Dorsolateral prefrontal cortex (tissue), 122 donors: ENCODE measurements at places on chromosomes 3 and 15.

DNA sequence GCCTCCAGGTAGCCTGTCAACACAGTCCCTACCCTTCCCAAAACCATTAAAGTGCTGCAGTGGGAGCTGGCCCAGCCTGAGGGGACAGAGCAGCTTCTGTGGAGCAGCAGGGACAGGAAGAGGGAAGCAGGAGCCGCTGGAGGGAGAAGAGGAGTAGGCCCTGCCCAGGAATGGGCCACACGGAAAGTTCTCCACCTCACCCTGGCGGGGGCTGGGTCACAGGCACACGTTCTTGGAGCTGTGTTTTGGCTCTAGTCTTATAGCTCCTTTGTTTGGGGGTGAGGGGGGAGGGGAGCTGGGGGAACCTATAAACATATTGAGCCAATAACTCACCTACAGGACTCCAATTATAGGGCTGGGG is 508.6 kb downstream of the SHQ1 start:
- DNase-seq, result no peak

DNA sequence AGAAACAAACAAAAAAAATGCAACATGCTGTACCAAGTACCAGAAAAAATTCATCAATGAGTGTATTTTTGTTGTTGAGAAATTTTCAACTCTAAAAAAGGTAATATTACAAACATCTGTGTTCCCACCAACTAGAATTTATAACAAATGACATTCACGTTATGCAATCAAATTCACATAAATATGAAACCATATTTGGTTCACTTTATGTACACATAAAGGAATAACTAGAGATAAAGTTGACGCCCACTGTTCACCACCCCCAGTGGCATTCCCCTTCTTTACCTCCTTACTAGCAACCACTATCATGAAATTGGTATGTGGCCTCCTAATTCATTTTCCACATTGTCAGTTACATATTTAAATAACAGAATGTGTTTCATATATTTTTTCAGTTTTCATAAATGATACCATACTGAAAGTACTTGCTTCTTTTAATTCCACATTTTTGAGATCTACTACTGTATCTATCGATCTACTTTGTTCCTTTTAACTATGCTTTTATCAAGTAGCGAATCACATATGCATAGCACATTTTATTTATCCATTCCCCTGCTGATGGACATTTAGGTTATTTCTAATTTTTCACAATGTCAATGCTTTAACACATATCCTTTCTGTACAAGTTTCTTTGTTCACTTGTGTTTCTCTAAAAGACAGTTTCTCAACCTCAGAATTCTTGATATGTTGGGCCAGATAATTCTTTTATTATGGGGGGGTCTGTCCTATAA is 34.5 kb downstream of the TBC1D5 start:
- no peak for DNase-seq

DNA sequence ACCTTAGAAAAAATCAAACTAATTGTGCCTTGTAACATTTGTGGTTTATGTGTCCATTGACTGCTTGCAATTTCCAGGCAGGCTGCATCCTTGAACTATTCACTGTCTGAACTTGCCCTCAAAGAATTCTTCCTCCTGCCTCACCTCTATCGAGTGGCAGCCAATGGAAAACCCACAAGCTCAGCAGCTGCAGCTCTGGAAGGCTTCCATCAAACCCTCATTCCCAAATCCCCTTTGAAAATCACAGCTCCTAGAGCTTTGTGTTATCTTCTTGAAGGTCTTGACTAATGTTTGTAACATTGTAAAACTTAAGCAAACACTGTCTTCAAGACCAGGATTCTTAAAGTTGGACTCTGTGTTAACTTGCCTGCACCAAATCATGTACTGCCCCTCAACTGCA is 81.1 kb downstream of the FILIP1L start:
- no peak for DNase-seq

- DNase-seq, result no peak
These were observed 57.6 kb upstream of the ABHD10 start for GRCh38 chr3:111921181-111921580.

GRCh38 chr3:105773291-105773690 is 95.5 kb downstream of the CBLB start:
- DNase-seq, result no peak

DNA sequence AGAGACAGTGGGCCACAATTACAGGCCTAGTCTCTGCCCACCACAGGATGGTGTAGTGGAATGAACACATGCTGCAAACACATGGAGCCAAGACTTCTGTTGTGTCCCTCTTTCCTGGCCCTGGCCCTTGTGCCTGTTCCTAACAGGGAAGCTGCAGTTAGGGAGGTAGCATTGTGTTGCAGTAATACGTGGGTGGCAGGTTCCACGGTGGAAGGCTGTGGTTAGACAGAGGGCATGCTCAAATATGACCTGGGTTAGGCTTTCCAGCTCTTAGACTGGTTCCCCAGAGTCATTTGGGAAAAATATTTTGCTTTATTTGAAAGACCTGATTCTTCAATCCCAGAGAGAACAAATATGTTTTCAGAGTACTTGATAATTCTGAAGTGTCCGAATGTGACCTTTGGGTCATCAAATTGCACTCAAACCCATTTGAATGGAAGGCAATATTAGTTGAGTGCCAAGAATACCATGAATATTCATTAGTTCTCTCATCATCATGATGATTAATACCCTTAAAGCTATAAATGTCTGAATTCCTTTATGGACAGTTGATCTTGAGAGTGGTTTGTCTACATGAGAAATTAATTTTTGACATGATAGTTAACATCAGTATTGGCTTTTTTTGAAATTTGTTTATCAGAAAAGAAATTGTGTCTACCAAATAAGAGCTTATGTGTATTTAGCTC is 28.5 kb downstream of the PLAAT1 start:
- no peak for DNase-seq

GRCh38 chr3:18843188-18843587 is 305.1 kb upstream of the KCNH8 start:
- DNase-seq, result no peak
